ENCODE measurements at places on chromosomes 1 and 21.
A peak's percentile ranks its signal among the peaks of the same experiment; 100 is the strongest.

DNA sequence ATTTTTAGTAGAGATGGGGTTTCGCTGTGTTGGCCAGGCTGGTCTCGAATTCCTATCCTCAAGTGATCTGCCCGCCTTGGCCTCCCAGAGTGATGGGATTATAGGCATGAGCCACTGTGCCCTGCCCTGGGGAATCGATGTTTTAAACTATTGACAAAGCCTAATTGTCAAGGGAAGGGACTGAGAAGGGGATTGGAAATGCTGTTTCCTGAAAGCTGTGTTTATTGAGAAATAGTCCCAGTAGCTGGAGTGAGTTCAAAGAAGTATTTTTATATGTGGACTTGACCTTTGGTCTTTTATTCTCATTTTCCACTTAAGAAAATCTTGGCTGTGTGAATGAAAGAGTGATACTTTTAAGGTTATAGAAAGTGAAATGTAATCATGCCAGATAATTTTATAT, 47.5 kb downstream of the KIF1B start:
- no peak for DNase-seq

- peak; percentile 41 for DNase-seq
Measured at GRCh38 chr1:33348676-33349080, 27.8 kb upstream of the A3GALT2 start.

DNA sequence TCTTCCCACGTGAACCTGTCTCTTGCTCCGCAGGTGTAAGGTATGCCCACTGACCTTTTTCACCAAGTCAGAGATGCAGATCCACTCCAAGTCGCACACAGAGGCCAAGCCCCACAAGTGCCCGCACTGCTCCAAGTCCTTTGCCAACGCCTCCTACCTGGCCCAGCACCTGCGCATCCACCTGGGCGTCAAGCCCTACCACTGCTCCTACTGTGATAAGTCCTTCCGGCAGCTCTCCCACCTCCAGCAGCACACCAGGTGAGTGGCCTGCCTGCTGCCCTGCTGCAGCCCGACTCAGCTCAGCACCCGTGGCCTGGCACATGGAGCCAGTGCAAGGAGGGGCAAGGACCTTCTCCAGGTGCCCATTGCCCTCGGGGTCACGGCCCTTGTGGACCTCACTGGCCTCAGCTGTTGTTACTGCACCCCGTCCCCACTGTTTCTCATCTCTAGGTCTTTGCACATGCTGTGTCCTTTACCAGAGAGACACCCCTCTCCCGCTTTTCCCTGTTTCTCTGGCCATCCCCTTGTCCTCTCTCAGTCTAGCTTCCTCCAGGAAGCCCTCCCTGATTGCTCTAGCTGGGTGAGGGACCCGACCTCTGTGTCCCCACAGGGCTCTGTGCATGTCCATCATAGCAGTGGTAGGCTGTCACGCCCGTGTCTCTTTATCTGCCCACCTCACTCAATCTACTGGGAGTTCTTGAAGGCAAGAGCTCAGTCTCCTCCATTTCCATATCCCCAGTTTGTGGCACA, 25.4 kb downstream of the ZNF362 start:
- DNase-seq = no peak

DNA sequence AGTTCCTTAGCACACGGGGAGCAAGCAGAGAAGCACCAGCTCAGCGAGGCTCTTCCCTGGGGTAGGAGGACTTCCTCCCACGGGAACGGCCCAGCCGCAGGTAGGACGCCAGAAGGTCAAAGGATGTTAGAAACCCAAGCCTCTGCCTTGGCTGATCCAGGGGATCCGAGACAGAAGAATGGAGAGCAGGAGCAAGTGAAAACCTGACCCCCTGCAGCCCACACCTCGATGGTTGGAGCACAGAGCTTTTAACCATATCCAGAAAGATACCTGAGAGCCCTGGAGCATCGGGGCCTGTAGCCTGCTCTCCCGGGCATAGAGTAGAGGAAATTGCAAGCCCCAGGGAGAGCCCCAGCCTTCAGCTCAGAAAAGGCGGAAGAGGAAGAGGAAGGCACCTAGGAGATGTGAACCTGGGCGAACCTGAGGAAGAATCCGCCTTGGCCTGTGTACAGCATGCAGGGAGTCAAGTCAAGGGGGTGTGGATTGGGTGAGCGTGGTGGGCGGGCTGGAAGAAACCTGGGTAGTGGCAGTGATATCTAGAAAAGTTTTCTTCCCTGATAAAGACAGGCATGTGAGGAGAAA, 76.3 kb downstream of the PSMG1 start:
- no peak for DNase-seq

DNA sequence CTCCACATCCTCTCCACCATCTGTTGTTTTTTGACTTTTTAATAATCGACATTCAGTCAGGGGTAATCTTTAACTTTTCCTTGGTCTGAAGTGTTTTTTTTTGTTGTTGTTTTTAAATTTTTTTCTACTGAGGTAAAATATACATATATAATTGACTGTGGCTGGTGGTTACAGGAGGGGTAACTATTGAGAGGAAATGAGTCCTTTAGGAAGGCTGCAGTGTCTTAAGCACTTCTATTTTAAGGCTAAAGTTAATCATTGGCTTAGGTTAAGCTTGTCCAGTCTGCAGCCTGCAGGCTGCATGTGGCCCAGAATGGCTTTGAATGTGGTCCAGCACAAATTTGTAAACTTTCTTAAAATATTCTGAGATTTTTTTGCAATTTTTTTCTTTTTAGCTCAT, 172.5 kb downstream of the CTH start:
- DNase-seq = no peak

- no peak for DNase-seq
Measured at GRCh38 chr1:248215880-248216279, 15.3 kb upstream of the OR2M4 start.

DNA sequence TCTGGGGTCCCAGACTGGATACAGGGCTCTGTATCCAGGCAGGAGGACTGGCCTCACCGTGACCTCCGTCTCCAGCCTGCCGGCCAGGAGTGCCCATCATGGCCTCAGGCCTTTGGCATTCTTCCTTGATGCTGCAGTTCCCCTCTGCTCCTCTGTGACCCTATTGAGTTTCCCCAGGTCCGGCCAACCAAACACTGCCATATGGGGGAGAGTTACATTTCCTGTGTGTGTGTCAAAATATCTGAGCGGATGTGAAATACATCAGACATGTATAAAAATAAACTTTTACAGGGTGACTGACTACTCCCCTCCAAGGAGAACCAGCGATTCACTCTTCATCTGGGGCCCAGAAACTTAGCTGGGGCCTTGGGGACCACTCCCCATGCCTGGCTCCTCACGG, 10.2 kb upstream of the UBL4B start:
- DNase-seq = no peak

- no peak for DNase-seq
Measured at GRCh38 chr1:204390751-204391466, 20.7 kb downstream of the PPP1R15B start.

GRCh38 chr1:210746024-210746731, 387.8 kb downstream of the KCNH1 start:
- no peak for DNase-seq

DNA sequence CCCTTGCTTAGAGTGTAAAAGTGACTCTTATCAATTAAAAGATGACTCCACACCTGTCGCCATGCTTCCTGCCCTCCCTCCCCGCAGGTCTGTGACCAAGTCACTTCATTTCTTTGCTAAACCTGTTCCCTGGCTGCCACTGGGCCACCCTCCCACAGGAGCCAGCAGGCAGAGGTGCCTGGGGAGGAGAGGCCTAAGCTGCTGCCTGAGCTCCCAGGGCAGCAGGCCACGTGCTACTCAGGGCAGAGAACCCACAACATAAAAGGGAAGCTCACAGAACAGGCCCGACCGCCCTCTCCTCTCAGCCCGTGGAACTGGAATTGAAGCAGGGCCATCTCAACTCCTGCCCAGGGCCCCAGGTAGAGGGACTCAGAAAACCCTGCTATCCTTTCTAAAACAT, 4.9 kb downstream of the C1orf198 start:
- DNase-seq = no peak

DNA sequence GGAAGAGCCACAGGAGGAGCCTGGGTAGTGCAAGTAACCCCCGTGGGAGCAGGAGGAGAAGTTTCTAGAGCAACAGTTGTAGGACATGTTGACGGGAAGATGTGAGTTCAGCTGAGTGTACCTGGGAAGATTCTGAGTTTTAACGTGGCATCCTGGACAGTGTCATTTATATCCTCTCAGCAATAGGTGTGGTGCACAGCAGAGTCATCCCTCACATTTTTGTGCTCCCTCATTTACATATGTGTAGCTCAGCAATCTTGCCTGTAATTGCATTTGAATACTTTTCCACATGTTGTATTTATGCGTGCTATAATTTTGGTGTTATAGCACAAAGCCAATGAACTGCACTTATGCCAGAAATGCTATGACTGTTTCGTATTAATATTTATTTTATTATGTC, at the start of gene KRTAP13-3:
TSS of gene KRTAP13-3 (minus strand) at position 101 of the 400 bp plus-strand sequence. CDS start at position 87, 14 bp downstream.
- no peak for DNase-seq

DNA sequence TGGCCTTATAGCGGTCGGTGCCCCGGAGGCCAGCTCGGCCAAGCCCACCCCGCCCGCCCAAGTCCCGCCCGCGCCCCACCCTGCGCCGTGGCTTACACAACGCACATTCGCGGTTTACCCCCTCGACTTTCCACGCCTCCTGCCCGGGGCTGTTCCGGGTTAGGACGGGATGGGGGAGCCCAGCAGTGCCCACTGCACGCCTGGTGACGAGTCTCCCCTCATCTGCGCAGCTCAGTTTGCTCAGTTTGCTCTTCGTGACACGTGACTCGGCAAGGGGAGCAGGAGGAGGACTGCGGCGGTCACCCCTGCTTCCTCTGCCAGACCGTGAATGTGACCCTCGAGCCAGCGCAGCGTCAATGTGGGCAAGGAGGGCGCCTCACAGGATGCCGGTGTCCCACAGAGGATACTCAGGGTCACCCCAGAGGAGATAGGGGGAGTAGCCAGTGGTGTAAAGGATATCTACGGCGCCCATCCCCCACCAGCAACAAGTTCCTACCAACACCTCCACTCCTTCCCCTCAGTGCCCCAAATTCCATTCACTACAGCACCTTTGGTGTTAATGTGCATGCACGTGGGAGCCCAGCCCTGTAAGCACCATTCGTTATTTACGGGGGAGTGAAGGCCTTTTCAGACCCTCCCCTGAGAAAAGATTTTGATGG, 350 bp upstream of the S100A6 start:
- DNase-seq = peak; percentile 91

Data from activated naive CD4-positive, alpha-beta T cell treated with anti-CD3 and anti-CD28 coated beads, Interleukin-2, amount 10 ng/mL, durations not matched to agents 7 days and 5 days (primary cell).